ENCODE measurements at places on chromosomes 13 and 19.

- DNase-seq: no peak
Measured at GRCh38 chr19:7595466-7596133, at the start of gene CAMSAP3. CAMSAP3 (plus strand) TSS chr19:7595863; CDS start chr19:7596003, 140 bp downstream.

GRCh38 chr19:35254341-35255297, 5.8 kb downstream of the LSR start:
- DNase-seq: no peak

DNA sequence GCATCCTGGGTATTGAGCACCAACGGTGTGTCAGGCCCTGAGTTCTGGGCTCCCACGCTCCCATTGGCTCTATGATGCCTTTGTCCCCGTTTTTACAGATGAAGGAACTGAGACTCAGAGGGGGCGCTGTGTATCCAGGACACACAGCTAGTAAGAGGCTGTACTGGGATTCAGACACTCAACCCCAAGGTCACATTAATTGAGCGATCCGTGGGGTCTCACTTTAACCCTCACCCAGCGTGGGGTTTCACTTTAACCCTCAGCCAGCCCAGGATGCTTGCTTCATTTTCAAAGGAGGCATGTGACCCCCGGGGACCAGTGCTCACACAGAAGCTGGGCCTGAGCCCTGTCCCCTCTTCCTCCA, 42.6 kb downstream of the CYP4F22 start:
- no peak for DNase-seq

GRCh38 chr13:97018029-97018819, 23.9 kb upstream of the OXGR1 start:
- no peak for DNase-seq

GRCh38 chr13:32136716-32137115, 105.1 kb downstream of the FRY start:
- DNase-seq: no peak

GRCh38 chr13:41859565-41859964, 101.3 kb downstream of the VWA8 start:
- DNase-seq: no peak

DNA sequence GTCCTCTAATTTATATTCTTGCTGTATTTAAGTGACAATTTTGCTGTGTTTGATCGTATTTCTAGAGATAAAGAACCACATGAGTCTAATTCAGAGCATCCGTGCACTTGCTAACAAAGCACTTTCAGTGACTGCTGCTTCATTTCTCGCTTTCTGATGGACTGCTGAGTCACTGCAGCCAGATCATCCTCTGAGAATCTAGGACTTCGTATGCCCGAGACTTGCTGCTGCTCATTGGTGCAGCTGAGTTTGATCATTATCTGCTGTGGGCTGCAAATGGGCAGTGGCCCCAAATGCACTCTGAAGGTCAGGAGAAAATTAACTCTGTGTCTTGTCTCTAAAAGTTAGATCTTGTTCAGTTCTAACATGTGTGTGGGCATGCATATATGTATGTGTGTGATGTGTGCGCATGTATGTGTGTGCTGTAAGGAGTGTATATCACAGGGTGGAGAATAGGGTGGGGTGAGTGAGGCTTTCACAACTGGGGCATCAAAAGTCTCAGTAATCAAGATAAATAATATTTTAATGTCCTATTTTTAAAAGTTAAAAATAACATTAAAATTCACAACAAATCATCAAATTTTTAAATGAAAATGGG, 342.6 kb downstream of the MTUS2 start:
- DNase-seq: no peak

DNA sequence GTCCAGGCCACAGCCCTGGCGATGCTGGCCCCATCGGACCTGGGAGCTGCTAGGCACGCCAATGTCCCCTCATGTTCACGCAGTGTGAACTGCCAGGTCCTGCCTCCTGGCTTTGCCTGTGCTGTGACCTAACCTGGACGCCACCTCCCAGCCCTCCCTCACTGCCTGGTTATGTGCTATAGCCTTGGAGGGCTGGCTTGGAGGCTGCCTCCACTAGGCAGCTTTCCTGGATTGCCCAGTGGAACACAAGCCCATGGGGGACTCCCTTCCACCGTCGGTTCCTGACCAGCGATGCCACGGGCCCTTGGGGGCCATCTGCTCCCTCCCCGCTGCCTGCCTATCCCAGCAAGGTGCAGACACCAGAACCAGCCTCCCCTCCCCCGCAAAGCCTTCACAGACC, 15.2 kb upstream of the UQCR11 start:
- DNase-seq: no peak

DNA sequence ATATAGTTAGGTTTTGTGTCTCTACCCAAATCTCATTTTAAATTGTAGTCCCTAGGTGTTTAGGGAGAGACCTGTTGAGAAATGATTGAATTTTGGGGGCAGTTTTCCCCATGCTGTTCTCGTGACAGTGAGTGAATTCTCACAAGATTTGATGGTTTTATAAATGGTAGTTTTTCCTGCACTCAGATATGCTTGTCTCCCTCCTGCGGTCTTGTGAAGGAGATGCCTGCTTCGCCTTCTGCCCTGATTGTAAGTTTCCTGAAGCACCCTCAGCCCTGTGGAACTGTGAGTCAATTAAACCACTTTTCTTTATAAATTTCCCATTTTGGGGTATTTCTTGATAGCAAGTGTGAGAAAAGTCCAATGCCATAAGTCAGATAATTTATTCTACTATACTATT, 1977.5 kb upstream of the PCDH20 start:
- DNase-seq: no peak

DNA sequence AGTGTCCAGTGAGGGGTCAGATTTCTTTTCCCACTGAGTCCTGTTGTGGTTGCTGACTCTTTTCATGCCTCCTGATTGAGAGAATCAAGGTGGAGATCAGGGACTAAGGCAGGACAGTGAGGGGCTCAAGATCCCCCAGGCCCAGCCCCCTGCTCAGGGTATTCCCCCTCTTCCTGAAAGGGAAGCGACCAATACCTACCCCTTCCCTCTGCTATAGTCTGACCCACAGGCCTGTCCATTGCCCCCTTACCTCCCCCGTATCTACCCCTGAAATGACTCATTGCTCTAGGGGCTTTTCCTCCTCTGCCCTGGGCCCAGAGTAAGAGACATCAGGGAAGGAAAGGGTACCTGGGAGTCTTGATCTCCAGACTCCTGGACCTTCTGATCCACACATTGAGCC, 1320.5 kb downstream of the UQCRFS1 start:
- no peak for DNase-seq

- no peak for DNase-seq
Measured at GRCh38 chr13:43304449-43304848, 281.1 kb downstream of the DNAJC15 start.

- no peak for DNase-seq
Measured at GRCh38 chr19:10141973-10142372, 22.3 kb upstream of the EIF3G start.

DNA sequence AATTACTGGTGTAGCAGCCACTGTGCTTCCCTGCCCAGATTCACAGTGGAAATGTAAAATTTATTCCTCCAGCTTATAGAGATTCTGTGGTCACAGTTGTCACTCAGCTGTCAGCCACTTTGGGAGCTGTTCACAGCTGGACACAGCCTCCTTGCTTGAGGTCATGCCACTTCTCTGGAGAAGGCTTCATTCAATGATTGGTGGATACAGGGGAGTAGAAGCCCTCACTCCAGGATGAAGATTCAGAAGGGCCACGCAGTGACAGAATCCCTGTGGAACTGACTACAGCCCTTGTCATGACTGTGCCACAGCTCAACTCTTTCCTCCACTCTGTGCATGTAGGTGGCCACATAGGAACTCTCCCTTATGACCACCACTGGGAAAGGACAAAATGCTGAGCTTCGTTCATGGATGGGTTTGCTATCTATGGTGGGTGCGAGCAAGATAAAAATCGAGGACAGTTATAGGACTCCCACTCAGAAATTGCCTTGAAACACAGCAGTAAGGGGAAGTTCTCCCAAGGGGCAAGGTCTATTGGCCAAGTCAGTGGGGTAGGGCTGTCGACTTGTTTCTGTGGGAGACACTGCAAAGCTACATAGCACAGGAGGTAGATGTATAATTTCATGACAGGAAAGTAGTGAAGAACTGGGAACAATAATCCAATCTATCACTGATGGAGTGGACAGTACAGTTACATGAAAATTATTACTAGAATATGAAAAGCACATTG, 98.7 kb downstream of the CCNA1 start:
- DNase-seq: no peak

DNA sequence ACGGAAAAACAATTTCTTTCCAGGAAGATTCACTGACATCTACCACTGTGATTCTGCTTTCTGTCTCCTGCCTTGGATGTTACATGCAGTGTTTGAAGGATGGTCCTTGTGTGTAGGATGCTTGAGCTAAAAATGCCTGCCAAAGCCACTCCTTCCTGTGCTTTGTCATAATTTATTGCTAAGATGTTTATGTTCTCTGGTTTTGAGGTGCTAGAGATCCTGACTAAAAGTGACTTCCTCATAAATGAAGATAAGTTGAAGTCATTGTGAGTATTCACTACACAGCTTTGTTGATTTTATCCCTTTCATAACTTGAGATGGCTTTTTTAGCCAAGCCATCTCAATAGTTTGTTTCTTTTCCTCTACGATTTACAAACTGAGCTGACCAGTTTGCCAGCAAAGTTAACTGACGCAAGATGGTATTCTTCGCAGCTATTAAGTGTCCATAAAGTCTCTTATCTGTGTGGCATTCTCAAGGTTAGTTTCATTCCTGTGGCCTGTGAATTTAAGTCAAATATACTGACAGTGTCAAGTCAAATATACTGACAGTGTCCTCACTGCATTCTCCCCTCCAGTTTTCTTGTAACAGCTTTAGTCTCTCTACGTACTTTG, 15.7 kb upstream of the FBXL3 start:
- DNase-seq: no peak

GRCh38 chr19:14107581-14108461, 9.7 kb downstream of the PRKACA start:
- DNase-seq: no peak

DNA sequence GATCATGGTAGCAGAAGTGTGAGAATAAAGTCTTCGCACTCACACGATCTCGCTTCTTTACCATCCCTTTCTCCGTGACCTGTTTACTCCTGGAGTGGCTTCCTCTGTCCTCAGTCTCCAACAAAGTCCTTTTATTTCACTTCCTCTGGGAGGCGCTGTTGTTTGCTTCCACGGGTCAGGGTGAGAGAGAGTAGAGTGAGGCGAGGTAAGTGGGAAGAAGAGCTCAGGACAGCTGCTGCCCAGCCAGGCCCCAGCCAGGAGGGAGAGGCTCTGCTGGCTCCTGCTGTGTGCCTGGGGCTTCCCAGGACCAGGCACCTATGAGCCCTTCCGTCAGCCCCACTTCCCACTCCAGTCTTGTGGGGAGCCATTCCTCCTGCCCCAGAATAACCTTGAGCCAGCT, 242.1 kb downstream of the FGF9 start:
- DNase-seq: no peak

GRCh38 chr13:63625869-63626268, 2210.2 kb upstream of the PCDH20 start:
- no peak for DNase-seq

- no peak for DNase-seq
Measured at GRCh38 chr19:44745341-44745831, 3.1 kb upstream of the BCL3 start.

GRCh38 chr19:40716031-40716481, 630 bp downstream of the COQ8B start:
- no peak for DNase-seq

- DNase-seq: no peak
Measured at GRCh38 chr13:38418286-38418685, 68.6 kb downstream of the UFM1 start.

GRCh38 chr13:46192412-46192811, 10.4 kb upstream of the LCP1 start:
- DNase-seq: no peak

- DNase-seq: no peak
Measured at GRCh38 chr13:24076636-24077035, 83.9 kb upstream of the SPATA13 start.
